ENCODE measurements at places on chromosomes 12 and 14. TPM values are rescaled to one million over a fixed set of nuclear protein-coding genes. Genes with fewer than 3 reads are reported as not detected.

Gene ENDOU
- 0.35 TPM for polyA plus RNA-seq

Gene TSPAN8
- polyA plus RNA-seq, result 1.3 TPM

Gene ZNF385A
- 17.3 TPM for polyA plus RNA-seq

- DNase-seq, result no peak
These were observed 636.3 kb downstream of the DIO2 start for GRCh38 chr14:79575032-79575431.

GRCh38 chr12:69474456-69474855, 4.3 kb downstream of the FRS2 start:
- no peak for DNase-seq

DNA sequence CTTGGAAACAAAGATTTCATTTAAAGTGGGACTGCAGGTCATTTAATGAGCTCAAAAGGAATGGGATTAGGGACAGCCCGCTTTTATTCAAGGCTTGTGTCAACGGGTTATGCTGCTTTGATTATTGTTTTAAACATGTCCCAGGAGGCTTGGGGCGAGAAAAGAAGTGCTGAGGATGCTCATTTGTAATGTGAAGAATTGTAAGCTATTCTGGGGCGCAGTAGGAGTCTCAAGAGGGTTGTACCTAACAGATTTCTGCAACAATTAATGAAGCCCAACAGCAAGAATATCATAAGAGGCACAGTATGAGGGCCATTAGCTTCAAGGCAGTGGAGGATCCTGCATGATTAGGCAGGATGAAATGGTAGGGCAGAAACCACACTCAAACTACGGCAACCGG, 122.5 kb downstream of the KTN1 start:
- DNase-seq, result no peak
